ENCODE measurements at places on chromosomes 16 and 17.
A peak's percentile ranks its signal among the peaks of the same experiment; 100 is the strongest.

DNA sequence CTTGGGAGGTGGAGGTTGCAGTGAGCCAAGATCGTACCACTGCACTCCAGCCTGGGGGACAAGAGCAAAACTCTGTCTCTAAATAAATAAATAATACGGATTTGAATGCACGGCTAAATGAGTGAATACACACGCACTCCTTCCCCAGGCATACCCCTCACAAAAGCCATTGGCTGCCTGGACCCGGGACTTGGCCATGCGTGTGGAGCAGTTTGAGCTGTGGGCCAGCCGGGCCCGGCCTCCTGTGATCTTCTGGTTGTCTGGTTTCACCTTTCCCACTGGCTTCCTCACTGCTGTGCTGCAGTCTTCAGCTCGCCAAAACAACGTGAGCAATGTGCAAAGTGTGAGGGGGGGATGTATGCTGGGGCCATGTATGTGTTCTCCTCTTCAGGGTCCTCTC, 1.6 kb upstream of the KDM6B start:
- H3K27me3 ChIP-seq: peaks cover 28% of the 10 kb centered on the region
- DNase-seq: no peak
- no peaks in the 10 kb centered on the region for H3K36me3 ChIP-seq
- H3K4me1 ChIP-seq: peaks cover 22% of the 10 kb centered on the region
- H3K27ac ChIP-seq: no peak overlapping the region

DNA sequence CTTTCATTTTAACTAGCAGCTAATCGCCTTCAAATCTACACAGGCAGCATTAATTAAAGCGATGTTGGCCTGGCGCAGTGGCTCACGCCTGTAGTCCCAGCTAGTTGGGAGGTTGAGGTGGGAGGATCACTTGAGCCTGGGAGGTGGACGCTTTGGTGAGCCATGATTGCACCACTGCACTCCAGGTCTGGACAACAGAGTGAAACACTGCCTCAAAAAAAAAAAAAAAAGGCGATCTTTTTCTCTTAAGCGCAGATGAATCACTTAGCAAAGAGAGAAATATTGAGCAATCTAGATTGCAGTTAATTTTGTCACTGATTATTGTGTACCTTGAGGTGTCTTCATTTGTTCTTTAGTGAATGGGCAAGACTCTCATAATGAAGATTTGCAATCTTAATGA, 12.4 kb downstream of the SNTB2 start:
- no peak overlapping the region for H3K27ac ChIP-seq
- H3K27me3 ChIP-seq: peaks cover 4% of the 10 kb centered on the region
- no peak overlapping the region for H3K4me3 ChIP-seq
- no peak for DNase-seq
- H3K4me1 ChIP-seq: peaks cover 23% of the 10 kb centered on the region
- peaks cover 2% of the 10 kb centered on the region for H3K36me3 ChIP-seq

DNA sequence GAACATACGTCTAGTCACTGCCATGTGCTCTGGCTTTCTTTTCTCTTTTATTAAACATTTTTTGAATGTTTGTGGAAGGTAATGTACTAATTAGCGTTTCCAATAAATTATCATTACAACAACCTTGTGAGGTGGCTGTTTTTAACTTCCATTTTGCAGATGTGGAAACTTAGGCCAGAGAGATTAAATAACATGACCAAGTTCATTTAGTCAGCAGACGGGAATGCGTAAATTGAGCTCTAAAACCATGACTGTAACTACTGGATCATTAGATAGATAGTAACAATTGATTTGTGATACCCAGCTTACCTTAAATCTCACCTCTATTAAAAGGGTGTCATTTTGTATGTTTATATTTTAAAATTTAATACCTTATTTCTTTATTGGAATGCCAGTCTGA, 49.4 kb downstream of the RABEP1 start:
- no peak overlapping the region for H3K27ac ChIP-seq
- no peak overlapping the region for H3K4me3 ChIP-seq
- H3K36me3 ChIP-seq: peaks cover 23% of the 10 kb centered on the region
- H3K4me1 ChIP-seq: peaks cover 14% of the 10 kb centered on the region

GRCh38 chr17:4968486-4969046, 949 bp upstream of the SPAG7 start:
- H3K4me1 ChIP-seq: peaks cover 40% of the 10 kb centered on the region
- H3K36me3 ChIP-seq: peaks cover 40% of the 10 kb centered on the region
- H3K4me3 ChIP-seq: no peak overlapping the region
- no peak overlapping the region for H3K27ac ChIP-seq
- H3K27me3 ChIP-seq: no peaks in the 10 kb centered on the region
- DNase-seq: no peak

- no peak for DNase-seq
- no peak overlapping the region for H3K27ac ChIP-seq
- H3K36me3 ChIP-seq: no peaks in the 10 kb centered on the region
- H3K27me3 ChIP-seq: peaks cover 5% of the 10 kb centered on the region
- no peak overlapping the region for H3K4me3 ChIP-seq
- peaks cover 10% of the 10 kb centered on the region for H3K4me1 ChIP-seq
These were observed 20.5 kb downstream of the TMEM114 start for GRCh38 chr16:8569650-8570346.

DNA sequence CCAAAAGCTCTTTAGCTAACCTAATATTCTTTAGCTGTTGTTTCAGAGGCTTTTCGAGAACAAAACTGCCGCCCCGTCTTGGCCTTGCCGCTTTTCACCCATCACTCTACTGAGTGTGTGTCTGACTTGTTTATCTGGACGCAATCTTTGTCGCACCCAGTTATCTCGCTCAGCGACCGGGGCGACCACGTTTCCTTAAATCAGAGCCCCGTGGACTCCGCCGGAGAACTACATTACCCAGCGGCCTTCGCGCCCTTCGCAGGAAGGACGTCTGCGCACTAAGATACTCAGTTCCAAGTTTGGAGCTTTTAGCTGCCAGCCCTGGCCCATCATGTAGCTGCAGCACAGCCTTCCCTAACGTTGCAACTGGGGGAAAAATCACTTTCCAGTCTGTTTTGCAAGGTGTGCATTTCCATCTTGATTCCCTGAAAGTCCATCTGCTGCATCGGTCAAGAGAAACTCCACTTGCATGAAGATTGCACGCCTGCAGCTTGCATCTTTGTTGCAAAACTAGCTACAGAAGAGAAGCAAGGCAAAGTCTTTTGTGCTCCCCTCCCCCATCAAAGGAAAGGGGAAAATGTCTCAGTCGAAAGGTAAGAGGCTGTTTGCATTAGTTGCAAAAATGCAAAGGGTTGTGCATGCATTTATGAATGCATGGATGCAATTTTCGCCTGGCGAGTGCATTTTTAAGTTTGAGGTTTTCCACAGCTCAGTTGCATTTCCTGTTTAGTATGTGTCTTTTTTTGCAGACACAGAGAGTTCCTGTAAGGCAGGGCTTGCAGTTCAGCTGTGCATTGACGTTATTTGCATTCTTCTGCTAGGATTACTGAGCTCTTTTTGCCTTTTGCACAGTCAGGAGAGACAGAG, at the start of gene MAP2K6:
Gene MAP2K6 (plus strand): TSS at position 290 of the 867 bp plus-strand sequence. CDS start 288 bp downstream, at position 578.
- peaks cover 10% of the 10 kb centered on the region for H3K4me1 ChIP-seq
- H3K4me3 ChIP-seq: no peak within 1 kb of the TSS
- no peak within 1 kb of the TSS for H3K27ac ChIP-seq
- no peaks in the 10 kb centered on the region for H3K27me3 ChIP-seq

GRCh38 chr16:28587386-28587785, 9.5 kb downstream of the SULT1A2 start:
- peaks cover 13% of the 10 kb centered on the region for H3K36me3 ChIP-seq
- DNase-seq: no peak
- H3K4me3 ChIP-seq: no peak overlapping the region
- no peaks in the 10 kb centered on the region for H3K27me3 ChIP-seq
- H3K4me1 ChIP-seq: no peaks in the 10 kb centered on the region

- H3K27ac ChIP-seq: no peak overlapping the region
- no peaks in the 10 kb centered on the region for H3K27me3 ChIP-seq
- no peak for DNase-seq
- peaks cover 2% of the 10 kb centered on the region for H3K36me3 ChIP-seq
- no peak overlapping the region for H3K4me3 ChIP-seq
These were observed 155.7 kb upstream of the NOL11 start for GRCh38 chr17:67562005-67562404.

DNA sequence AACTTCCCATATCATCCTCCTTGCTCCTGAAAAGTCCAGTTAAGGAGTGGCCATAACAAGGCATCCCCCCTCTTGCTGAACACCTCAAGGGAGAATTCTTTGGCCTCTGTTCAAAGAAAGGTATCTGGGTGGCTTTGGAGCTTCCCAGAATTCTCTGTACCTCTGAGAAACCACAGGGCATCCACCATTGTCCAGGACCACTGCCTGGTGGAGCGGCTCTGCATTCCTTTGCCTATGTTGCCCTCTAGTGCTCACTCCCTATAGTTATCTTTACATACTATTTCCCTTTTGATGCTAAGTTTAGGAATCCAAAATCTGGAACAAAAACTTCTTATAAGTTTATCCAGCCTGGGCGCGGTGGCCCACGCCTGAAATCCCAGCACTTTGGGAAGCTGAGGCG, 30.3 kb downstream of the CHD9NB start:
- H3K27ac ChIP-seq: no peak overlapping the region
- no peak overlapping the region for H3K4me3 ChIP-seq
- no peaks in the 10 kb centered on the region for H3K36me3 ChIP-seq
- no peak for DNase-seq

DNA sequence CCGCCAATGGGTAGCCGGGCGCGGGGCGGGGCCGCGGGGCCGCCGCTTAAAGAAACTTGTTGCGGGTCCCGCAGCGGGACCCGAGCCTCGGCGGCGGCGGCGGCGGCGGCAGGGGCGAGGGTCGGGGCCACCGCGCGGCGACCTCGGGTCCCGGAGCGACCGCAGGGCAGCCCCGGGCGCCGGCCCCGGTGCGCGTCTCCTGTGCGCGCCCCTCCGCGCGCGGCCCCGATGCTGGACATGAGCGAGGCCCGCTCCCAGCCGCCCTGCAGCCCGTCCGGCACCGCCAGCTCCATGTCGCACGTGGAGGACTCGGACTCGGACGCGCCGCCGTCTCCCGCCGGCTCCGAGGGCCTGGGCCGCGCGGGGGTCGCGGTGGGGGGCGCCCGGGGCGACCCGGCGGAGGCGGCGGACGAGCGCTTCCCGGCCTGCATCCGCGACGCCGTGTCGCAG, at the start of gene SOX8:
Gene SOX8 (plus strand): TSS at position 76 of the 450 bp plus-strand sequence. CDS start 153 bp downstream, at position 229.
- peaks cover 9% of the 10 kb centered on the region for H3K27me3 ChIP-seq
- DNase-seq: no peak
- peak within 1 kb of the TSS; percentile 75 for H3K4me3 ChIP-seq

DNA sequence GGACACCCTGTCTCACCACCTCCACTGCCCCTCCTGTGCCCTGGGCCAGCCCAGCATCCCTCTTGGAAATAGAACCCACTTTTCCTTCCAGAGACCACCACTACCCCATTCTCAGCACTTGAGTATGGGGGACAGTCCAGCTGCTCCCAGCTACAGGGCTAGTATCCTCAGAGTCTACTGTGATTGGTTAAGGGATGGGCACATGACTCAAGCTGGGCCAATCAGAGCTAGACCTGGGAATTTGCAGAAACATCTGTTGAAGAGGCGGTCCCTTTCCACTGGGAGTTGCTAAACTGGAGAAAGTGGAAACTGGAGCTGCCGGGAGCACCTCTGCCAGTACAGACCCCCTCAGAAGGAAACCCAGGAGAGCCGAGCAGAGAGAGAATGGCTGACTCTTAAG, 156.6 kb downstream of the GSG1L start:
- no peaks in the 10 kb centered on the region for H3K4me1 ChIP-seq
- no peak for DNase-seq
- no peak overlapping the region for H3K27ac ChIP-seq
- no peaks in the 10 kb centered on the region for H3K36me3 ChIP-seq
- H3K4me3 ChIP-seq: no peak overlapping the region

DNA sequence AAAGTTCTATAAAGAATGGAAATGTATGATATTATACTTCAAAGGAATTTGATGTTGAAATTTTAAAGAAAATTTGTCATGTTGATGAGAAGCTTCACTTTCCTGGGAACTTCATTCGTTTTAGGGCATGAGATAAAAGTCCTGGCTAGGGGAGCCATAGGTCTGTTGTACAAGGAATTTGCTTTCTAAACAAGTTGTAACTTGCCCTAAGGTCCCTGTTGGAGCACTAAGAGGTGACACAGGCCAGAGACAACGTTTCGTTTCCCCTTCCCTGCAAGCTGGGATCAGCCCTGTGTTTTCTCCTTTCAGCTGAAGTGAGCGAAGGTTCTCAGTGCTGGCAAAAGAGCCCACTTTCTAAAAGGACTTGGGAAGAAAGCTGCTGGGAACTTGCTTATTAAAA, 16.6 kb downstream of the PLD6 start:
- peaks cover 31% of the 10 kb centered on the region for H3K4me1 ChIP-seq
- DNase-seq: no peak
- H3K27me3 ChIP-seq: no peaks in the 10 kb centered on the region
- H3K4me3 ChIP-seq: no peak overlapping the region
- peaks cover 19% of the 10 kb centered on the region for H3K36me3 ChIP-seq

- peaks cover 36% of the 10 kb centered on the region for H3K27me3 ChIP-seq
- no peak overlapping the region for H3K27ac ChIP-seq
- DNase-seq: no peak
These were observed 16.3 kb upstream of the BCAR1 start for GRCh38 chr16:75267631-75268264.

GRCh38 chr16:84548508-84548907, 44.0 kb upstream of the MEAK7 start:
- H3K27ac ChIP-seq: peak overlapping the region; percentile 96
- DNase-seq: no peak
- H3K4me1 ChIP-seq: peaks cover 70% of the 10 kb centered on the region
- H3K36me3 ChIP-seq: peaks cover 25% of the 10 kb centered on the region

DNA sequence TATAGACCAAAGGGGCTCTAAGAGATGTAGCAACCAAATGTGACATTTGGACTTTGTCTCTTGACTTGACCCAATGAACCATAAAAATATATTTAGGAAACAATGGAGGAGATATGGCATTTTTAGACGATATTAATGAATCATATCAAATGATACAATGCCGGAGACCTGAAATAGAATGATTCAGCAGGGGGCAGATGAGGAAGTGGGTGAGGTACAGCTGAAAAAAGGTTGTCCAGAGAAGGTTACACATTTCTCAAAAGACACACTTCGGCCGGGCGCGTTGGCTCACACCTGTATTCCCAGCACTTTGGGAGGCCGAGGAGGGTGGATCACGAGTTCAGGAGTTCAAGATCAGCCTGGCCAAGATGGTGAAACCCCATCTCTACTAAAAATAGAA, 16.5 kb upstream of the SNN start:
- DNase-seq: no peak
- peaks cover 7% of the 10 kb centered on the region for H3K4me1 ChIP-seq
- H3K36me3 ChIP-seq: no peaks in the 10 kb centered on the region
- H3K27me3 ChIP-seq: peaks cover 12% of the 10 kb centered on the region

DNA sequence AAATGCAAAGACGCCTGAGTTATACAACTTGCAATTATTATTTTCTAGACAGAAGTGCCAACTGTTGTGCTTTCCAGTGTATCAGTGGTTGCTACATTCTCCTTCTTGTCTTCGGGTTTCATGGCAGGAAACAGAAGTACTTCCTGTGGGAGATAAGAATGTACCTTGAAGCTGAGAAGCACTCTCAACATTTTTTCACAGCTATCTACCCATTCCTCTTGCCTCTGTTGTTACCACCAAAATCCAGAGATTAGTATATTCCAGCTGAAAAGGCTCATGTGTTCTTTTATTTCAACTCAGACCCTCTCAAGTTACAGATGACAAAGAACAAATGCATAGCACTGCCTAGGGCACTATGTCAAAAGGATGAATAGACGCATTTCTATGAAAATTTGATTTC, 4.8 kb upstream of the ADAT1 start:
- peaks cover 40% of the 10 kb centered on the region for H3K4me1 ChIP-seq
- H3K4me3 ChIP-seq: peak overlapping the region; percentile 15
- H3K27ac ChIP-seq: peak overlapping the region; percentile 81
- H3K27me3 ChIP-seq: no peaks in the 10 kb centered on the region

GRCh38 chr17:15454346-15454745, 13.1 kb downstream of the CDRT4 start:
- no peaks in the 10 kb centered on the region for H3K27me3 ChIP-seq
- H3K36me3 ChIP-seq: peaks cover 4% of the 10 kb centered on the region
- no peak overlapping the region for H3K27ac ChIP-seq
- no peaks in the 10 kb centered on the region for H3K4me1 ChIP-seq
- no peak for DNase-seq
- no peak overlapping the region for H3K4me3 ChIP-seq

Data from activated T-helper 1 cell treated with anti-CD3 and anti-CD28 coated beads, Interleukin-12 subunit alpha, Interleukin-12 subunit beta, Interleukin-2, Interleukin-4 antibody, amounts not matched to agents 30 ng/mL and 10 ng/mL and 1 ng/mL, durations not matched to agents 14 hours and 24 hours and 36 hours (primary cell).